ENCODE measurements at places on chromosomes 1 and 21. TPM values are rescaled to one million over a fixed set of nuclear protein-coding genes. Genes with fewer than 3 reads are reported as not detected.

GRCh38 chr1:229629261-229629660 is 3.2 kb downstream of the URB2 start:
- DNase-seq: no peak

The ALX3 gene
- total RNA-seq: not detected

- no peak for DNase-seq
Observed at GRCh38 chr21:15964236-15964855, 234.6 kb downstream of the USP25 start.

- no peak for DNase-seq
Observed at GRCh38 chr1:14339288-14339687, 259.2 kb upstream of the KAZN start.

The SPTA1 gene
- 0.03 TPM for total RNA-seq

- no peak for DNase-seq
Observed at GRCh38 chr1:2561898-2562895, 6.0 kb downstream of the TNFRSF14 start.
